HL-60 (cell line): ENCODE measurements at places on chromosomes 3 and 15.

DNA sequence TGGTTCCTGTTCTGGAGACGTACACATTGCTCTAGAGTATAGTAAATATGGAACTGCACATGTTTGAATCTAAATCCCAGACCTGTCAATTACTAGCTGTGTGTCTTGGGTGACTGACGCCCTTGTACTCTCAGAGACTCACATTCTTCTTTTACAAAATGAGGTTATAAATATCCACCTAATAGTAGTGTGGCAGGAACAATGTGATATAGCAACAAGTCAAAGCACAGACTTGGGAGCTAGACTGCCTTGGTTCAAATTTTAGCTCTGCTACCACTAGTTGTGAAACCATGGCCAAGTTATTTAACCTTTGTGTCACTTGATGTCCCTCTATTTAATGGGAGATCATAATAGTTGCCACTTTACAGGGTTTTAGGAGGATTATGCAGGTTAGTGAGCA lies 245.6 kb downstream of the CPNE4 start:
- DNase-seq: no peak

DNA sequence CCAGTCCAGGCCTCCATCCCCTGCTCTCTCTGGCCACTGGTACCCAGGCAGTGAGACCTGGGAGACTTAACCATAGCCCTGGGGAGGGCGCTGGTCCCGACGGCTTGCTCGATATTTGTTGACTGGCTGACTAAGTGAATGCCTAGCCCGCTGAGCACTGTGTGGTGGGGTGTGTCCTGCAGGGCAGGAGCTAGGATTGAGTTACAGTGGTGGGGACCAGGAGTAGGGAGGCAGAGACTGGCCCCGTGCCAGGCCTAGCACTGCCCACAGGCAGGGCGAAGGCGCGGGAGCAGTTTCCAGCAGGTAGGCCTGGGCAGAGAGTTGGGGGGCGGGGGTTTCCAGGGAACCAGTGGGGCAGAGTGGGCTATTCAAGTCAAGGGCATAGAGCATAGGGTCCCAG lies at the start of gene VILL:
Gene VILL (plus strand): TSS at position 260 of the 400 bp plus-strand sequence. CDS start 2,887 bp downstream, outside the sequence.
- no peak for DNase-seq

DNA sequence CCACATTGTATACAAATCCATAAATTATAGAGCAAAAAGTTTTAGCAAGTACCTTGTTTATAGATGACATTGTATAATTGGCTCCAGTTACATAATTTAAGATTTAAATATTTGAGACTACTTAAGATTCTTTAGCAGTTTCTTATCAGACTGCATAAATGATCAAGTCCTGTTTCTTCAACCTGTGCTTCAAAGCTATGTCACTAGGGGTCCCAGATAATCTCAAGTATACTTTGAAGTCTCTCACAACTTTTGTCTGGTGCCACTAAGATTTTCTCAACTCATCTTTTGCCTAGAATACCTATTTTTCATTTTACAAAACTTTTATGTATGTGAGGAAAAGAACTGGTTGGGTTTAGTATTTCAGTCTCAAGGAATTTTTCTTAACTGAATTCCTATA lies 205.5 kb downstream of the STAG1 start:
- DNase-seq: no peak

GRCh38 chr3:133932009-133932408 lies 36.3 kb upstream of the RAB6B start:
- no peak for DNase-seq

DNA sequence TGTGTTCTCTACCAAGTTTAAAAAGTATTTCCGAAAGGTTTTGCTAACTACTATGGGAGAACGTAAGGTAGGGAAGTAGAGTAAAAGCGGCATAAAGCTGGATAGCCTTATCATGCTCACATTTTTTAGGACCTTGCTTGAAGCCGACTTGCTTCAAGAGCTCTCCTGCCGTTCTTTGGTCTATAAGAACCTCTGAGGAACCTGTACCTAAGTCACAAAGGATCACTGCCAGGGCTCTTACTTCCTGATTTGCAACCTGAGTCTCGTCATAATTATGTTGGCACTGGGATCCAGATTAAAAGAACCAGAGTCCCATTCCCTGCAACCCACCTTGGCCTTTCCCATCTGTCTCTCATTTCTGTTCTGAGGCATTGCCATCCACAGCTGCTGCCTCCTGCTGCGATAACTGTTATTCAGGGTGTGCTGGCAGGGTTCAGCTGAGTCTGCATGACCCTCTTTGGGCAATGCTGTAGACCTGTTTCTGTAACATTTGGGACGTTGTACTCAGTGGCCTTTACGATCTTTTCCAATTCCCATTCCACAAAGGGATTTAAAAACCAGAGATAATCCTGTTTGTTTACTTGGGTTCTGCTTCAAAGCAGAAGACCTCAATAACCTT lies 131.0 kb upstream of the UMPS start:
- no peak for DNase-seq

DNA sequence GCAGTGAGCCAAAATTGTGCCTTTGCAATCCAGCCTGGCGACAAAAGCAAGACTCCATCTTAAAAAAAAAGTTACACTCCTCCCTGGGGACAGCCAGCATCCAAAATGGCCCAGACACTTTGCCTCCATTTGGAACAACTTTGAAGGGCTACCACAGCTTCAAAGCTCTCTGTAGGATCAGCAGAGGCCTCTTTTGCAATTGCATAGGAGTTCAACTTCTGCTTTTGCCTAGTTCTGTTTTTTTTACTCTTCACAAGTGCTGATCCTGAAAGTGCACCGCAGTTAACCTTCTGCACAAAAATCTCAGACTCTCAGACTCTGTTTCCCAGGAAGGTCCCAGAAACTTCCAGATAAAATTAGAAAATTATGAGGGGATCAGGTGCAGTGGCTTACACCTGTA lies 25.2 kb upstream of the SLC4A7 start:
- no peak for DNase-seq

- no peak for DNase-seq
These were observed 119.2 kb upstream of the THBS1 start for GRCh38 chr15:39461536-39462130.
